ENCODE measurements at places on chromosomes 16 and 17. TPM values are rescaled to one million over a fixed set of nuclear protein-coding genes. Genes with fewer than 3 reads are reported as not detected.

DNA sequence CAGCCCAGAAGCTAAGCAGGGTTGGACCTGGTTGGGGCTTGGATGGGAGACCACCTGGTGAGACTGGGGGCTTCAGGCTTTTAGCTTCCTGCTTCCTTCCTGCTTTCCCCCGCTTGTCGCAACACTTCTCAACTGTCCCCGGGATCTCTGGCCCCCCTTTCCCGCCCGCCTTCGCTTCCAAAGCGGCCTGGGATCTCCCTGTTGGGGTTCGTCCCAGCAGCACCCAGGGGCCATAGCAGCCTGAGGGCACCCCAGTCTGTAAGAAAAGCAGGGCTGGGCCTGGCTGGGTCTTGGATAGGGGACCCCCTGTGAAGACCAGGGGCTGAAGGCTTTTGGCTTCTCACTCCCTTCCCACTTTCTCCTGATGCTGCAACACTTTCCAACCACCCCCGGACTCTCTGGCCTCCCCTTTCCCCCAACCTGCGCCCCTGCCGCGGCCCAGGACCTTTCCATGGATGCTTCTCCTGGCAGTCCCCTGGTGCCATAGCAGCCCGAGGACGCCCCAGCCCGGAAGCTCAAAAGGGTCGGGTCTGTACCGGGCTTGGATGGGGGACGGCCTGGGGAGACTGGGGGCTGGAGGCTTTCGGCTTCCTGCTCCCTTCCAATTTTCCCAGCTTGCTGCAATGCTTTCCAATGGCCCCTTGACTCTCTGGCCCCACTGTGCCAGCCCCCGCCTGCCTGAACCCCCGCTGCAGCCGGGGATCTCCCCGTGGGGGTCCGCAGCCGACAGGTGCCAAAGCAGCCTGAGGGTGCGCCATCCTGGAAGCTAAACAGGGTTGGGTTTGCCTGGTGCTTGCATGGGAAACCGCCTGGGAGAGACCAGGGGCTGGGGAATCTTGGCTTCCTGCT lies 2276.2 kb downstream of the TP53TG3F start:
- DNase-seq, result no peak

GRCh38 chr17:59266745-59267144 lies 46.4 kb downstream of the GDPD1 start:
- no peak for DNase-seq

DNA sequence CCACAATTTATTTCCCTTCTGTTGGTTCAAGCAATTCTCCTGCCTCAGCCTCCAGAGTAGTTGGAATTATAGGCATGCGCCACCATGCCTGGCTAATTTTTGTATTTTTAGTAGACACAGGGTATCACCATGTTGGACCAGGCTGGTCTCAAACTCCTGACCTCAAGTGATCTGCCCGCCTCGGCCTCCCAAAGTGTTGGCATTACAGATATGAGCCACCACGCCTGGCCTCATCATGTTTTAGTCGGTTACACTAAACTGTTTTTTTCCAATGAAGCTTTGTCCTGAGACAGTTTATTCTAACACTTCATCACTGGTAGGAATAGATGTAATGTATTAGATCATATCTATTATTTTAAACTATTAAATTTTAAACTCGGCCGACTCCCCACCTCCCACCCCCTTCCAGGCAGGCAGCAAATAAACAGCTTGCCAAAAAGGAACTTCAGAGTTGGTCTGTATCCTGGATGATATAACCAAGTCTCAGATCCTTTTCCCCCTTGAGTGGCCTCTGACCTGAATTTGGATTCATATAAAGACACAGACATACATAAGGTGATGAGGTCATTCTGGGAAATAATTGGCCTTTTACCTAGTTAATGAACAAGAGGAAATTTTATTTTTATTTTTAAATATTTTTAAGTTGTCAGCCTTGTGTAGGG lies 18.4 kb upstream of the CORO6 start:
- DNase-seq, result no peak

DNA sequence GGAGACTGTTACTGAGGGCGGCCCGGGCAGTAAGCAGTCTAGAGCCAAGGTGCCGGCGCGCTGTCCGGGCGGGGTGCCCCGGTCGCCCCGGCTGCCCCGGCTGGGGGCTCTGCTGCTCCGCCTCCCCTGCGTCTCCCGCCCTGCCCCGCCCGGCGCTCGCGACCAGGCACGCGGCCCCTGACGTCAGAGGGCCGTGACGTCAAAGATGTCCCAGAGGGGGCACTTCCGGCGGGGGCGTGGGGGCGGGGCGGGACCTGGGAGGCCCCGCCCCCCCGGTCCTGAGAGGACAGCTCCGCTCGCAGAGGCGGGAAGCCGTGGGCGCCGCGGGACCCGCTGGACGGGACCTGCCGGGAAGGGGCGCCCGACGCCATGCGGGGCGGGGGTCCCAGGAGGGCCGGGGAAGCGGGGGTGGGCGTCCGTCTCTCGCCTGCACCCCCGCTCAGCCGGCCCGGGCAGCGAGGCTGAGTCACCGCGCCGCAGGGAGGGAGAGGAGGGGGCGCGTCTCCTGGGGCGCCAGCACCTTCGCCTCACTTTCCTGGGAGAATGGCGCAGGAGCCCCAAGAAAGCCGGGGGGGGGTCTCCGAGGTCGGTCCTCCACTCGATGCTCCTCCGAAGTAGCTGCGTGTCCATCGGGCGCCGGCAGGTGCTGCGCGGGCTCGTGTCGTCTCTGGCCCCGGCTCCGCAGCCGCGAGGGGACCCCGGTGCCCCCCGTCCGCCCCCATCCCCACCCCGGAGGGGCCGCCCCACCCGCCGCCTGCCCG lies 4.4 kb upstream of the HIC1 start:
- DNase-seq, result peak; percentile 73

GRCh38 chr17:42895185-42895555 lies 5.4 kb upstream of the G6PC1 start:
- DNase-seq, result peak; percentile 76

DNA sequence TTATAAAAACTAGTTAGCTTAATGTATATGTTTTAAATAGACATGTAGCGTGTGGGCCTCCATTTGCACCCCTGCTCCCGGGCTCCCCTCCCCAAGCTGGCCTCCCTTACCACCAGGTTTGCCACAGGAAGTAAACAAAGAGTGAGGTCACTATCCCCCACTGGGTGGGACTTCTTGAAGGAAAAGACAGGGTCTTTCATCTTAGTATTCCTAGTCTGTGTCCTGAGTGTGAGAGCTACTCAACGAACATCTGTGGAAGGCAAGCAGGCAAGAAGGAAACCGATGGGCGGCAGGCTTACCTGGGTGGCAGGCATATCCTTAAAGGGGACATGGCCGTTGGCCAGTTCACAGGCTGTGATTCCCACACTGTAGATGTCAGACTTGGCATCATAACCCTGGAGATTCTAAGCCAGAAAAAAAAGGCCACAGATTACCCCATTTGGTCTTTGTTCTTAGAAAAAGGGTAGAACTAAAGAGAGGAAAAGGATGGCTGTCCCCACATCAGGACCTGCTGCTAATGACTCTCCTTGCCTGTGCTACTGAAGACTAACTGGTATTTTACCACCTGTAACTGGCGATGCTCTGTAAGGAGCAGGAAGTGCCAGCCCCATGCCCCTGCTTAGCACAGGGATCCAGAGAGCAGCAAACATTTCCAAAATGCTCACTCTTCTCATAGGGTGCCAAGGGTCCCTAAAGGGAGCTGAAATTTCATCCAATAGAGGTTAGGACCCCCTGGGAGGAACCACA lies 6.6 kb upstream of the LIMD2 start:
- DNase-seq, result no peak

DNA sequence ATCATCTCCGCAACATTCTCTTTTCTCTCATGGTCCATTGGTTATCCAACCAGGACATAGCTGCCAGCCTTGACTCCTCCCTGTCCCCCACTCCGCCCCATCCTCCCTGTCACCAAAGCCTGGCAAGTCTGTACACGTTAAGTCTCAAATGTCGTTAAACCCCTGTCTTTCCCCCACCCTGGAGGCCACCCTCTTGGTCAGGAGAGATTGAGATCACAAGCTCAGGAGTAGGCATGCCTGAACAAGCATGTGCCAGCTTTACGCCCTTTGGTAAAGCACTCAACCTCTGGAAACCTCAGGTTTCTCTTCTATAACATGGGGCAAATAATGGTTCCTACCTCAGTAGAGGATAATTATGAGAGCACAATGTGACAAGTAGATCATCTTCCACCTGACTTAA lies 38.1 kb upstream of the CCL1 start:
- DNase-seq, result no peak

GRCh38 chr17:83080579-83080857 lies 1.1 kb downstream of the METRNL start:
- DNase-seq, result no peak

DNA sequence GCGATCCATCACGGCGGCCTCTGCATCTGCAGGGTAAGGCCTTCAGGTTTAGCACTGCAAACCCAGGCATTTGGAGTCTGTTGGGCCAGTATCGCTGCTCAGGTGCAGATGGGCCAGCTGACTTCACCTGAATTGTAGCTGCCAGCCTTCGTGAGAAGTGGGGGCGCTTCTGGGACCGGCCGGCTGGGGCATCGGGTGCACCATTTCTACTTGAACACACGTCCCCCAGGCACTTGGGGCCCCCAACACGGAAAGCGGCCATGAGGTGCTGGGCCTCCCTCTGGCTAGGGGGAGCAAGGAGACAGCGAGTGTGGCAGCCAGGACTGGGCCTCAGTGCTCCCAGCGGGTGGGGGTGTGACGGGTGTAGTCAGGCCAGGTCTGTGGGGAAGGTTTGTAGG lies 767.6 kb downstream of the KCNJ18 start:
- no peak for DNase-seq

The ATP5PD gene
- 832 TPM for total RNA-seq

The AIPL1 gene
- not detected for total RNA-seq

The ITGAL gene
- 1.5 TPM for total RNA-seq

All from Right ventricle myocardium superior (tissue), 1 donor.